ENCODE measurements at places on chromosomes 11 and 22.
A peak's percentile ranks its signal among the peaks of the same experiment; 100 is the strongest.

DNA sequence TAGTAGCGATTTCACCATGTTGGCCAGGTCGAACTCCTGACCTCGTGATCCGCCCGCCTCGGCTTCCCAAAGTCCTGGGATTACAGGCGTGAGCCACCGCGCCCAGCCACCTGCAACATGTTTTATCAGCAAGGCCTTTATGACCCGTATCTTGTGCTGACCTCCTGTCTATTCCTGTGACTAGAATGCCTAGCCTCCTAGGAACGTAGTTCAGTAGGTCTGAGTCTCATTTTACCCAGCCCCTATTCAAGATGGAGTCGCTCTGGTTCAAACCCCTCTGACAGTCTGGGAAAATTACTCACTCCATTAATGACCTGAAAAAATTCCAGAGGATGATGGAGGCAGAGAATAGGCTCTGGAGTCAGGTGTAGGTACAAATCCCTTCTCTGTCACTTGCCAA is 30.0 kb upstream of the CXCR5 start:
- DNase-seq: no peak

- DNase-seq: no peak
Measured at GRCh38 chr11:66268952-66269905, 790 bp downstream of the RAB1B start.

DNA sequence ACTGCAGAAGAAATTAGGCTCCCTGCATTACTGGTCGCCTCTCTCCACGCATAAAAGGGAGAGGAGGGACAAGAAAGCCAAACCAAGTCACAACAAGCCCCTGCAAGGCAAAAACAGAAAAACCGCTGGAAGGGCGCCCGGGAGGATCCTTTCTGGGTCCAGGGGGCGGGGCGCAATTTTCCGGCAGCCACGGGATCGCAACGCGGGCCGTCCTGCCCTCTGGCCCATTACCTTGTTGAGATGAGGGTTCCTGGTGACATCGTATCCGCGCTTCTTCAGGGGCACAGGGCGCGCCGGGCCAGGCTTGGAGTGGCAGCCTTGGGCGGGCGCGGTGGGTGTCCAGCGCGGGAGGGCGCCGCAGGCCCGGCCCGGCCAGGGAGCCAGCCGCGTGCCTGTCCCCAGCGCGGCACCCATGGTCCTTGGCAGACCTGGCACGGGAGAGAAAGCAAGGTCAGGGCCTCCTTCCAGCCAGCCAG is 847 bp downstream of the ME3 start:
- no peak for DNase-seq

DNA sequence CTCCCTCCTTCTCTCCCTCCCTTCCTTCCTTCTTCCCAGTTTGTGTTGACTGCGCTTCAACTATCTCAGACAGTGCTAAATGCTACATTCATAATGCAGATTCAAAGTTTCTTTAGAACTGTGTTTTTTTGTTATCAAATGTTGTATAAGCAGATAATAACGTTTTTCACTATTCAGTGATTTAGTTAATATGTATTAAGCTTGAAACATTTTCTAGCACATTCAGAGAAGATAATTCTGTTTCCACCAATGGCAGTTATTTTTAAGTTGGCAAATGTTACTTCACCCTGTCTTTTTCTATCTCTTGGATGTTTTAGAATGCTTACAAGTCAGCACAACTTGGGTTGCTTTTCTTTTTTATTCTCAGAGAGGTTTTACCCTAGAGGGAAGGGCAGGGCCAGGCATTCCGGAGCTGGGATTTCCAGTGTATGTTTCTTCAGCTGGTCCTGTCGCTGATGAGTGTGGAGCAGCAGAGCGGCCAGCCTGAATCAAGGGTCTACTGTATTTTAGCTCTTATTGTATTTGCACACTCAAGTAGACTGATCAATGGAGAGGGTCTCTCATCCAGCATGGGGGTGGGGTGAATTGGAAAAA is 162.3 kb upstream of the ARHGAP20 start:
- DNase-seq: no peak

- DNase-seq: no peak
Measured at GRCh38 chr11:116310226-116310625, 462.6 kb downstream of the BUD13 start.

DNA sequence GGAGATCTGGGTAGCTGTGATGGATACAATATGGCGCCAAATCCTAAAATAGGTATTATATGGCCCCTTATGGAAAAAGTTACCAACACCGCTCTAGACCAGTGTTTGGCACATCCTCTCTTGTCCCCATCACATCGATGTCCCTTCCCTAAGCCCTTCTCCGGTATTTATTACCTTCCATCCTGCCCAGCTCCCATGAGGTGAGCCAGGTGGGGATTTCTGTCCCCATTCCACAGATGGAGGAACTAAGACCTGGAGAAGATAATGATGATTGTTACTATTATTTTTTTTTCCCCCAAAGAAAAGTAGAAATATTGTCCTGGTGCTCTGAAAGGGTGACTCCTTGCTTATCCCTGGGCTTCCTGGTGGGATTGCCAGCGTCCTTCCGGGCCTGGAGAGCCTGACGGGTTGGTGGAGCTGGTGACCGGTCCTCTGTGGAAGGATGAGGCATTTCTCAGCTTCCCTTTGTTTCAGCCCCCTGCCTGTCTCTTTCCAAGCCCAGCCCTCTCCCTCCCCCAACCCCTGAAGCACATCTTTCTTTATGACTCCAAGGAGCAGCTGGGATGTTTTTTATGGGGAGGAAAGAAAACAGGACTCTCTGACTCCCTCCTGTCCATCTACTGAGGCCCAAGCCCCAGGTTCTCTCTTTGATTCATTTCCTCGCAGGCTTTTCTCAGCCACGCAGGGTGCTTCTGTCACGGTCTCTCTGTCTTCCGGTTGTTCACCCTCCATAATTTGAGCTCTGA is 65.4 kb downstream of the TP53I11 start:
- no peak for DNase-seq

DNA sequence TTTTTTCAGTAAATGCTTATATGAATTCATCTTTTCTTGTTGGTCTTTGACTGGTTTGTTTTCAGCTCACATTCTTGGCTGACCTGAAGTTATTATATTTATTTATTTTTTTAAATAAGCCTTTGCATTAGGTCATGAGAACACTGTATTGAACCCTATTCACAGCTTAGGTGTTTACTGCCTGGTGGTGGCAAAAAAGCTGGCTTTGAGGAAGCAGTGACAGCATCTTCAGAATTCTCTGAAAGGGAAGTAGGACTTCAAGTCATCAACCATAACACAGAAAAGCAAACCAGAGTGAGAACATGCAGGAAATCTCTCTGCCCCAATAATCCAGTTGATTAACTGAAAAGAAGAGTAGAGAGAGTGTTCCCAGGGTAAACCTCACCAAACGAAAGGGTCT is 30.3 kb upstream of the MMP13 start:
- no peak for DNase-seq

GRCh38 chr11:111308140-111308539 is 9.8 kb downstream of the POU2AF3 start:
- DNase-seq: no peak

GRCh38 chr11:64185175-64185692 is 737 bp upstream of the STIP1 start:
- DNase-seq: no peak

GRCh38 chr11:74102321-74102720 is 68.5 kb downstream of the C2CD3 start:
- no peak for DNase-seq

DNA sequence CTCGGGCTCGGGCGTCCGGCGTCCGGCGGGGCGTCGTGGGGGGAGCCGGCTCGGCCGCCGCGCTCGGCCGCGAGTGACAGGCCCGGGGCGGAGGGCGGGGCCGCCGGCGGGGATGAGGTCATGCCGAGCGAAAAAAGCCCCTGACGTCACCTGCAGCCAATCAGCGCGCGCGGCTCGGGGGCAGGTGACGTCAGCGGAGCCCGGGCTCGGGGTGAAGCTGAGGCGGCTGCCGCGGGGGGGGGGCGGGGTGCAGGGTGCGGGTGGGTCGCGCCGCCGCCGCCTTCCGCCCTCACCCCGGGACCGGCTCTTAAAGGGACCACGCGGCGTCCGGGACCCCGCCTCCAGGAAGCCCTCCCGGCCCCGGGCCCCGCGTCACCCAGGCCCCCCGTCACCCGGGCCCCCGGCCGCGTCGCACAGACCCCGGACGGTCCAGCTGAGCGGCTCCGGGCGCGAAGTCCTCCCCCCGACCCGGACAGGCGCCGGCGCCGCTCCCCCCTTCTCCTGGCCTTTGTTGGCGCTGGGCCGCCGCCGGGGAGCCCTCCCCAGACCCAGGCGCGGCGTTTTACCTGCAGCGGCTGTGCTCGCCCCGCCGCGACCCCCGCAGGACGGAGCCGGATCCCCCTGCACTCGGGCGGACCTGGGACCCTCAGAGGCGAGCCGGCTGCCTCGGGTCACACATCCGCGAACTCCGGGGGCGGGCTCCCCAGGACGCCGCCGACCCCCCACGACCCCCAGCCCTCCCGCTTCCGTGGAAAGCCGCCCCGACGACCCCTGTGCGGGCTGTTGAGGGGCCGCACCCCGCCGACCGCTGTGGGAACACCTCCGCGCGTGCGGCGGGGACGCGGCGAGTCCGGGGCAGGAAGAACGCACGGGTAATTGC is at the start of gene DUSP8:
TSS of gene DUSP8 (minus strand) at position 75 of the 880 bp plus-strand sequence. CDS start 6,445 bp downstream, outside the sequence.
- DNase-seq: peak; percentile 96

GRCh38 chr11:64313491-64314145 is 3.7 kb downstream of the TRMT112 start:
- no peak for DNase-seq

DNA sequence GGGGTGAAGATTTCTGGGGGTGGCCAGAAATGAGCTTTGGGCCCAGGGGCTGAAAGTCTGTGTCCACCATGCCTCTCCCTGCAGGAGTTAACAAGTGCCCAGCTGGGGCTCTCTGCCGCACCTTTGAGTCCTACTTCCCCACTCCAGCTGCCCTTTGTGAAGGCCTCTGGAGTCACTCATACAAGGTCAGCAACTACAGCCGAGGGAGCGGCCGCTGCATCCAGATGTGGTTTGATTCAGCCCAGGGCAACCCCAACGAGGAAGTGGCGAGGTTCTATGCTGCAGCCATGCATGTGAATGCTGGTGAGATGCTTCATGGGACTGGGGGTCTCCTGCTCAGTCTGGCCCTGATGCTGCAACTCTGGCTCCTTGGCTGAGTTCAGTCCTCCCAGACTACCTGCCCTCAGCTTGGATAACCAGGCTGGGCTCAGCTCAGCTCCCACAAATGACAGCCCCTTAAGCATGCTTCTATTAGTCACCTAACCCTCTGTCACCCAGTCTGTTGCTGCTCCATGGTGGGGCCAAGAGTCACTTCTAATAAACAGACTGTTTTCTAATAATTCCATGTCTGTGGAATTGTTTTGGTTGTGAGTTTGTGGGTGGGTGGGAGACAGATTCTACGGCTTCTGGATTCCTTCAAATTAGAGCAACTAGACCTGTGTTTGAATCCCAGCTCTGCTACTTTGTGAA is 3.0 kb upstream of the INPPL1 start:
- DNase-seq: no peak

DNA sequence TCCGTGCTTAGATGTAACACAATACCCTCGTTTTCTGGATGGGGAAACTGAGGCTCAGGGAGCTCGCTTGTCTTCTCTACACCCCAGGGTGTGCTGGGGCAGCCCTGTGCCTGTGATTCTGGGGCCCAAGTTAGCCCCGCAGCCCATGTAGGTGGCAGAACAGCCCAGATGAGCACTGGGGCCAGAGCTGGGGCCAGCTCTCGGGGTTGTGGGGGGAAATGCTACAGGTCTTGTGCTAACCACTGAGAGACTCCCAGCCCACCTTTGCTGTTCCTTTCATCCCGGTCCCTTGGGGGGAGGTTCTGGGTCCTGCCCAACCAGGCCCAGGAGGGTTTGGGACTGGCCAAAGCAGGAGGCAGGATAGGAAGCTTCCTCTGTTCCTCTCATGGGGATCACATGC is 13.5 kb downstream of the MYEOV start:
- DNase-seq: no peak

DNA sequence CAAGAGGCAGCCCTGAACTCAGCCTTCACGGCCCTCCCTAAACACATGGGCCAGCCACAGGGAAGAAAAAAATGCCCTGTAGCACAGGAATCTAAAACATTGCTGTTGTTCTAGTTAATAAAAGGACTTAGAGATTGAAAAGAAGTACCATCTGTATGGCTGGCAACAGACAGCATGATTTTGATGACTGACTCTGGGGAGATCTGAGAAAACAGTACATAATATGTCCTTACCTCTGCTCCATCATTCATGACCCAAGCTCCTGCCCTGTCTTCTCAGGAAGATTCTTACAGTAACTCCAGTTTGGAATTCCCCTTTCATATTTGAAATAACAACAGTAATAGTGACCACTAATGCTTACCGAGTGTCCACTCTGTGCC is 244.2 kb downstream of the ETS1 start:
- no peak for DNase-seq

DNA sequence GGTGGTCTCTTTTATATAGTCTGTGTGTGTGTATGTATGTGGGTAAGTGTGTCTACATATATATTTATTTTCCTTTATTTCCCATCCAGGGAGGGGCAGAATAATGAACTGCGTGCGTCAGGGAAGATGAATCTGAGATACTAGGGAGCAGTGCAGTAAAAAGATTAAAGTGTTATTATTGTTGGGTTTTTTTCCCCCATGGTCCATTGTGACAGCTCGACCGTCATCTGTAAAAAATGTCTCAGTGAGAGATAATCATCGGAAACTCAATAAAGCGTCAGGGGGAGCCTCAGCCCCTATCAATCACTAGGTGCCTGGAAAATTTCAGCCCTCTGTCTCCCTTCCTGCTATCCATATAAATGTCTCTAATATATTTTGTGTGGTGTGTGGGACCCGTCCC is 64.6 kb downstream of the CLPB start:
- DNase-seq: no peak

DNA sequence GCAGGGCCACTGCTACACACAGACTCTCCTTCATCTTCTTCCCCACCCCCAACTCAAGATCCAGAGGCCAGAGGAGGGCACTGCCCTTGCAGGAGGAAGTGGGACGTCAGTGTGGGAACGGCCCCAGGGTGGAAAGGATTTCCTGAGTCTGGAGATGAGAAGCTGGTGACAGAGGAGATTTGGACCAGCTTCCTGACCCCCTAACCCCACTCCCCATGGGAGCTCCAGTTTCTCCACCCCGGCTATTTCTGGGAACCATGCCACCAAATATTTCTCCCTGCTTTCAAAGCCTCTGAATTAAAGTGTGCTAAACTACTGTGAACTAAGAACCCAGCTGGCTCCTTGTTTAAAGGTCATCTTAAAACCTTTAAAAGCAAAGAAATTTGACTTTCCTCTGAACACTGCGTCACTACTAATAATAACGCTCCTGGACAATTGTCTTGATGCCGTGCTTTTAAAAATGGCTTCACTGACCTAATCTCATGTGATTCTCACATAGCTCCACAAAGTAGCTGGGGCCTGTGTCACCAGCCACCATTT is 46.6 kb downstream of the CWC15 start:
- DNase-seq: no peak

GRCh38 chr11:34490304-34490703 is 23.3 kb downstream of the ELF5 start:
- DNase-seq: no peak

DNA sequence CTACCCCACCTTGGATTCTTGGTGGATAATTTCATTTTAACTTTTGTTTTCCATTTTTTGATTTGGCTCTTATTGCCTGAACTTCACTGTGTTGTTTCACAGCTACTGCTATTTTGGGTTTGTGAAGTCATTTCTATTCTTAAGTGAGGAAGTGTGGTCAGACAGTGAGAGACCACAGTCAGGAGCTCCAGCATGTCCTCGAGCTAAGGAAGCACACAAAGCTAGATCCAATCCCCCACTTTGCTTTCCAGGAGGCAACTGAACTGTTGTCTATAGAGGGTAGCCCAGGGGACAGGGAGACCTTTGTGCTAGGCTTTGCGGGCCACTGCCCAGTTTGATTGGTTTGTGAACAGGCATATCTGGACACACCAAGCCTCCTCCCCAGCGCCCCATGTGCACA is 251.8 kb upstream of the KIRREL3 start:
- DNase-seq: no peak

All from activated T-cell treated with anti-CD3 and anti-CD28 coated beads, Interleukin-2, amount 50 U/mL, for 4 hours (primary cell).